ENCODE measurements at places on chromosomes 12 and 14.

GRCh38 chr14:89036371-89036770 lies 211.9 kb downstream of the TTC8 start:
- no peak for DNase-seq

DNA sequence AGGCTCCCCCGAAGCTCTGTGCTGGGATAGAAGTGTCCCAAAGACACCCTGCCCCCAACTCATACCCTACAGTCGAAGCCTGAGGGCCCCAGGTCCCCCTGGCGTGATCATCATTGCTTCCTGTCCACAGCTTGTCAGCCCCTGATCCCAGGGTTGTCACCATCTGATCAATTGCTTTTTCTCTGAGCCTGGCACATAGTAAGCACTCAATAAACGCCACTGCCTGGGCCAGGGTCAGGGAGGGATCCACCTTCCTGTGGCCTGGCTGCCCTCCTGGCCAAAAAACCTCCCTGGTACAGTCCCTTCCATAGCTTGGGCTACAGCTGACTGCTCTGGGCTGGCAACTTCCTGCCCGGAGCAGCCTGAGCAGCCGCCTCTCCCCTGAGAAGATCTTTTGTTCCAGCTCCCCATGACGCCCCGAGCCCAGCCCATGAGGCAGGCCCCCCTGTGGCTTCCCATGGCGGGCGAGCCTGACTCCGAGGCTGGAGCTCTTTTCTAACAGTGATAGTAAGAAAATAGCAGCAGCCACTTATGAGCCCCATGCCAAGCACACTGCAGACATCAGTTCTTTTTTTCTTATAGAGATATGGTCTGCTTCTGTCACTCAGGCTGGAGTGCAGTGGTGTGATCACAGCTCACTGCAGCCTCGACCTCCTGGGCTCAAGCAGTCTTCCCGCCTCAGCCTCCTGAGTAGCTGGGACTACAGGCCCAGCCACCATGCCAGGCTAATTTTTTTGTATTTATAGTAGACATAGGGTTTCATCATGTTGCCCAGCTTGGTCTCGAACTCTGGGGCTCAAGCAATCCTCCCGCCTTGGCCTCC lies 6.5 kb downstream of the SH2B3 start:
- no peak for DNase-seq

DNA sequence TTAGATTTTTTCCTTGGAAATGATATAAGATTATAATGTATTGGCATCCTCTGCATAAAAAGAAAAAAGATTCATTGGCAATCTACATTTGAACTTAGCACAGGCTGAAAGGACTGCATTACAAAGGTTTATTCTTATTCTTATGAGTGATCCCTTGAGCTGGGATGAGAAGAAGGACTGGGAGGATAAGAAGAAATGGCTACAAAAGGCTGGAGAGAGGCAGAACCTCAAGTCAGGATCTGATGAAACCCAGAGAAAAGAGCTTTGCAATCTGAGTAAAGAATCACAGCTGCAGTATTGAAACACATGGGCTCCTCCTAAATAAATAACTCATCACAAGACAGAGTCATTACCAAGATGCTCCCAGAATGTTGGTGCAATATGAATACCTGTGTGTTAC lies 1635.4 kb upstream of the FLRT2 start:
- no peak for DNase-seq

DNA sequence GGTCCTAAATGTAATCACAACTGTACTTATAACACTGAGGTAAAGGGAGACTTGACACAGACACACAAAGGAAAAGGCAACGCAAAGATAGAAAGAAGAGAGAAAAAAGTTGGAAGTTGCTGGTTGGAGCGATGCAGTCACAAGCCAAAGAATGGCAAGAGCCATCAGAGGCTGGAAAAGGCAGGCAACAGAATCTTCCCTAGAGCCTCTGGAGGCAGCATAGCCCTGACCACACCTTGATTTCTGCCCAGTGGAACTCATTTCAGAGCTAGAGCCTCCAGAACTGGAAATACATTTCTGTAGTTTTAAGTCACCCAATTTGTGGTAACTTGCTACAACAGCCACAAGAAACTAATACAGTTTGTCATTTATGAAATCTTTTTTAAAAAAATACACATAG lies 89.2 kb downstream of the PUS7L start:
- DNase-seq: no peak

- DNase-seq: no peak
Observed at GRCh38 chr12:68367116-68367515, 35.0 kb upstream of the MDM1 start.

DNA sequence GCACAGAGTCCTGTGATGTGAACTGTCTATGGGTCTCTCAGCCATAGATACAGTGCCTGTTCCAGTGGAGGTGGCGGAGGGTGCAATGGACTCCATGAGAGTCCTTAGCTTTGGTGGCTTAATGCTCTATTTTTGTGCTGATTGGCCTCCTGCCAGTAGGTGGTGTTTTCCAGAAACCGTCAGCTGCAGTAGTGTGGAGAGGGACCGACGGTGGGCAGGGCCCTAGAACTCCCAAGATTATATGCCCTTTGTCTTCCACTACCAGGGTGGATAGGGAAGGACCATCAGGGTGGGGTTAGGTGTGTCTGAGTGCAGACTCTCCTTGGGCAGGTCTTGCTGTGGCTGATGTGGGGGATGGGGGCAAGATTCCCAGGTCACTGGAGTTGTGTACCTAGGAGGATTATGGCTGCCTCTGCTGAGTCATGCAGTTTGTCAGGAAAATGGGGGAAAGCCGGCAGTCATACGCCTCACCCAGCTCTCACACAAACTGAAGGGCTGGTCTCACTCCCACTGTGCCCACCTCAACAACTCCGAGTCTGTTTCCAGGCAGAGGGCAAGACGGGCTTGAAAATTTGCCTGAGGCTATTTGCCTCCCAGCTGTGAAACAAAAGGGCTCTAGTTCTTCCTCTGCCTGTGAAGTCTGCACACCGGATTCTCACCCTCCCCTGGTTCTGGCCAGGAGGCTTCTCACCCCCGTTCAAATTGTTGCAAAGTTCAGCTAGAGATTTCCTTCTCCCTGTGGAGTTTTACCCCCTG lies 24.9 kb upstream of the ZDHHC17 start:
- no peak for DNase-seq

DNA sequence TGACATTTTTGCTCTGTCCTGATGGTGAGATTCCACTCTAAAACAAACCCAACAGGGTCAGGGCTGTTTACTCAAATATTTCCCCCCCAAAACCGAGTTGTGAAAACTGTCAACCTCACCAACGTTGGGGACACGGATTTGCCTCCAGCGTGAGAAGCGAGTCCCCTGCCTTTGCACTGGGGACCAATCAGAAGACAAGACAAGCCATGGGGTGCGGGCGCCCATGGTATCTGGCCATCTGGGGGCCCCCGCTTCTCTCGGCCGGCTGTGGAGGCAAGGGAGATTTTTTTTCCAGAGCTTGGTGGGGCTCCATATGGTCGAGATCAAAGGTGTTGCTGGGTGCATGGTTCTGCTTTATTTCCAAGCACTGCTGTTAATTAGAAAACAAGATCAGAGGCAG lies 272.1 kb downstream of the BCL11B start:
- no peak for DNase-seq

DNA sequence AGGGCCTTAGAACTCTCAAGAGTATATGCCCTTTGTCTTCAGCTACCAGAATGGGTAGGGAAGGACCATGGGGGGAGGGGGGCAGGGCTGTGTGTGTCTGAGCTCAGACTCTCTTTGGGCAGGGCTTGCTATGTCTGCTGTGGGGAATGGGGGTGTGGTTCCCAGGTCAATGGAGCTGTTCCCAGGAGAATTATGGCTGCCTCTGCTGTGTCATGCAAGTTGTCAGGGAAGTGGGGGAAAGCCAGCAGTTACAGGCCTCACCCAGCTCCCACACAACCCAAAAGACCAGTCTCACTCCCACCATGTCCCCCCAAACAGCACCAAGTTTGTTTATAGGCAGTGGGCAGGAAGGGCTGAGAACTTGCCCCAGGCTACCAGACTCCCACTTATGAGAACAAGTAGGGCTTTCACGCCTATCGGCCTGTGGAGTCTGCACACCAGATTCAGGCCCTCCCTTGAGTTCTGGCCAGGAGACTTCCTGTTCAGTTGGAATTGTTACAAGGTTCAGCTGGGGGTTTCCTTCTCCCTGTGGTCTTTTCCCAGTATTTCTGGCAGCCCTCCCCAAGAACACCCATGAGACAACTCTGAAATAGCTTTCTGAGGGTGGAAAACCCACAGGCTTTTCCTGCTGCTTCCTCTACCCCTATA lies 6.1 kb upstream of the SERPINA11 start:
- no peak for DNase-seq

DNA sequence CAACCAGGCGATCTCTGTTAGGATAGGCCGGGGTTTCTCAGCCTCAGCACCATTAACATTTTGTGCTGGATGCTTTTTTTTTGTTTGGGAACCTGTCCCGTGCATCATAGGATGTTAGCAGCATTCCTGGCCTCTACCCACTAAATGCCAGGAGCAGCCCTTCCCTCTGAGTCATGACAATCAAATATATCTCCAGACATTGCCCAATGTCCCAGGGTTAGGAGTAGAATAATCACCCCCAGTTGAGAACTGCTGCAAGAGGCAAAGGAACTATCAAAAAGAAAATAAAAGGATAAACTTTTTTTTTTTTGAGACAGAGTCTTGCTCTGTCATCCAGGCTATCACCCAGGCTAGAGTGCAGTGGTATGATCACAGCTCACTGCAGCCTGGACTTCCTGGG lies 76.0 kb downstream of the ACACB start:
- DNase-seq: no peak

DNA sequence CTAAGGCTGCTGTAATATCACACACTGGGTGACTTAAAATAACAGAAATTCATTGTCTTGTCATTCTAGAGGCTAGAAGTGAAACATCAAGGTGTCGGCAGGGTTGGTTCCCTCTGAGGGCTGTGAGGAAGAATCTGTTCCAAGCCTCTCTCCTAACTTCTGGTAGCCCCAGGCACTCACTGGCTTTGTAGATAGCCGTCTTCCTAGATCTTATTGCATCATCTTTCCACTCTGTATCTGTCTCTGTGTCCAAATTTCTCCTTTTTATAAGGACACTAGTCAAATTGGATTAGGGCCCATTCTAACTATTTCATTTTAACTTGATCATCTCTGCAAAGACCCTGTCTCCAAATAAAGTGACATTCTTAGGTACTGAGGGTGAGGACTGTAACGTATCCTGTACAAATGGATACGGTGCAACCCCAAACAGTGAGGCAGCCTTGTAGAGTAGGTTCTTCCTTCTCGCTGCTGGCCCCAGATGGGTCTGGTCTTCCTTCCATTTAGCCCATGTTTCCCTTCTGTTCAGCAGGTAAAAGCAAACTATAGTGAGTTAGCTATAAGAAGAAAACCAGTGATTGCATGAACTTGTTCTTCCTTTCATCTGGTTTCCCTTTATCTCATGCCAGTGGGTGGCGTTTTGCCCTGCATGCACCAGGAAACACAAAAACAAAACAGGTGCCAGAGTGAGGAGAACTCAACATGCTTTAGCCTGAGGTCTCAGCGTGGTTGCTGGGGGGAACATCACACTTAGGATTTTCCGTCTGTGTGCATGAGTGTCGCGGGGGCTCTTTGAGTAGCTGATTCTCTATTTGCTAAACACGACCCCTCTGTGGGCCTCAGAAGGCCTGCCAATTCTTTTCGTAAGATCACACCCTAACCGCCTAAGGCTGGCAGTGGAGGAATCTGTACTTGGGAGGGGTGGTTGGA lies 19.5 kb downstream of the TTC9 start:
- no peak for DNase-seq

DNA sequence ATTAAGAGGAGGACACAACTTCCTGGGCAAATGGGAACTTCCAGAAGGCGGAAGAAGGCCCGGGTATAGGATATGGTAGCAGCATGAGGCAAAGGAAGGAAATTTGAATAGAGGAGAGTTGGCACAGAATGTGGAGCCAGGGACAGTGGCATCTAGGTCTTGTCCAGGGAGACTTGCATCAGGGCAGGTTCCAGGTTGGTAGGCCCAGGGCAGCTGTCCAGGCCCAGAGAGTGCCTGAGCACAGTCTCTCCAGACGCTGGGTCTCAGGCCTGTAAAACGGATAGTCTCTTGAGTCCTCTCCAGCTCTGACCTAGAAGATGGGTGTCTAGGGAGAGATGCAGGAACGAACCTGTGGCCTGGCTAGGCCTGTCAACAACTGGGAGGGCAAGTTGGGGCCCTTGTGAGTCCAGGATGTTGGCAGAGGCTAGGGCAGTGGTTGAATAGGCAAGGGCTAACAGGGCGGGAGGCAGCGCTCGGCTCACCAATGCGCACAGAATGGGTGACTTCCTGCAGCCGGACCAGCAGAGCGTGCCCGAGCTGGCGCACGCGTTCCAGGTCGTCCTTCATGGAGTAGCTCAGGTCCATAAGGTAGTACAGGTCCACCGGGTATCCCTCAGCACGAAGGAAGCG lies 9.9 kb downstream of the ITGB7 start:
- no peak for DNase-seq

DNA sequence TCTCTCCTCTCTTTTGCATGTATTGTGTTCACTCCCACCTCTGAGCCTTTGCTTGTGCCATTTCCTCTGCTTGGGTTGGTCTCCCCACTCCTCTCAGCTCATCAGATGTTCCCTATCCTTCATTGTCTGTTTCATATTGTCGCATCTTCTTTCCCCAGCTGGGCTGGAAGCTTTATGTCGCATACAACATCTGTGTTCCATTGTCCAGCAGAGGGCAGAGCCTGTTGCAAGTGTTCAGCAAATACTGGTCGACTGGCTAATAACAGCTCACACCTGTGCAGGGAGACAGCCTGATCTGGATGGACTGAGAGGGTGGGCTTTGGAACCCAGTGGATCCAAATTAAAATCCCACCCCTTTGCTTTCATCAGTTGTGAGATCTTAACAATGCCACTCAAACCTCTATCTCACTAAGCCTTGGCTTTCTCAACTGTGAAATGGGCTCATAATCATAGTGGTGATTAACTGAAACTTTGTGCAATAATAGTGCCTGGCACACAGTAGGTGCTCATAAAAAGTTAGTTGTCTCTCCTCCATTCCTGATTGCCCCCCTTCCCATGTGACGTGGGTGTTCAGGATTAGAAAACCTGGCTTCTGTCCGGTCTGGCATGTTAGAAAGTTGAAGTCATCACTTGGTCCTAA lies 75.8 kb downstream of the RIN3 start:
- DNase-seq: no peak

DNA sequence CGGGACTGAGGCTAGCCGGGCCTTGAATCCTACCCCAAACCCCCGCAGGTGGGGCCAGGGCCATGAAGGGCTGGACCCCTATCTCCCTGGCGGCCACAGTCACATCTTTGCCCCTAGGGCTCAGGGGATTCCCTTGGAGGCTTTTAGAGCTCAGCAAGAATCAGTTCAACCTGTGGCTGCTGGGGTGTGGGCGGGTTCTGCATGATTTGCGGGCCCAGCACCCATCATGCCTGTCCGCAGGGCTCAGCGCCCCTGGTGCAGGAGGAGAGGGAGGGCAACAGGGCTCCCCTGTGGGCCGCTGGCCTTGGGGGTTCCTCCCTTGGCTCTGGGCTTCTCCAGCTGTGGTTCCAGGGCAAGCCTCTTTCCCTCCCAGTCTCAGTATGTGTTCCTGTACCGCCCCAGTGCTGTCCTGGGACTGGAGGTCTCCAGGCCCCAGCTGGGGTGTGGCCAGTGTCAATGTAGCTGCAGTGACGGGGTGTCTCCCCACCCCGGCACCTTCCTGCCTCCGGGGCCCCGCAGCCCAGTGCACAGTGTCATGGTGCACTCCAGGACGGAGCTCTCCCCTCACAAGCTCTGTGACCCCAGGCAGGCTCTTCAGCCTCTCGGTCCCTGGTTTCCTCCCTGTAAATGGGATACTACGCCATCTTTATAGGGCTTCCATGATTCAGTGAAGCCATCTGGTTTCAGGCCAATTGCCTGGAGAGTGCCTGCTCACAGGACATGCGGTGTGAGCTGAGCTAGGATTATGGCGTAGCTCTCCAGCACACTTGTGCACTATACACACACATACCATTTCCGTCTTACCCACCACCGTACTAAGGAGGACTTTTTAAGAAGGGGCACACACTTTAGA lies 9.9 kb upstream of the LBHD2 start:
- DNase-seq: no peak

GRCh38 chr12:76307083-76307482 lies 41.1 kb downstream of the BBS10 start:
- no peak for DNase-seq
